ENCODE measurements at places on chromosomes 3 and 15.

GRCh38 chr3:32751377-32751776, 66.4 kb downstream of the CNOT10 start:
- DNase-seq: no peak

GRCh38 chr3:81531263-81531662, 230.2 kb downstream of the GBE1 start:
- DNase-seq: no peak

GRCh38 chr15:84969257-84969656, 12.4 kb upstream of the PDE8A start:
- peak; percentile 4 for DNase-seq

DNA sequence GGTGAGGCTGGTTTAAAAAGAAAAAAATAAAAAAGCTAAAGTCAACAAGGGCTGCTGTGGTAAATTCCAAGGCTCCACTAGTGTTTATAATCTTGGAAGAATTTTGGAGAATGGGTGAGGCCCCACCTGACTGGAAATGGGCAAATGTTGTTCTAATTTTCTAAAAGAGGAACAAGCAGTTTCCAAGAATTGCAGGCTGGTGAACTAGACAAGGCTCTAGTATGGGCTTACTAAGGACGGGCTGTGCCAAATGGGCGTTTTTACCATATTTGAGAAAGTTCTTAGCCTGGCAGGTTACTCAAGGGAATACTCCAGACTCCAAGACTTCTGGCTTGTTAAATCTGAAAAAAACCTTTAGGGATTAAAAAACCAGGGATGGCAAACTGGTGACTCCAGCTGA, 67.0 kb upstream of the ABHD2 start:
- DNase-seq: no peak

GRCh38 chr15:46489276-46489675, 854.4 kb downstream of the SQOR start:
- DNase-seq: no peak

DNA sequence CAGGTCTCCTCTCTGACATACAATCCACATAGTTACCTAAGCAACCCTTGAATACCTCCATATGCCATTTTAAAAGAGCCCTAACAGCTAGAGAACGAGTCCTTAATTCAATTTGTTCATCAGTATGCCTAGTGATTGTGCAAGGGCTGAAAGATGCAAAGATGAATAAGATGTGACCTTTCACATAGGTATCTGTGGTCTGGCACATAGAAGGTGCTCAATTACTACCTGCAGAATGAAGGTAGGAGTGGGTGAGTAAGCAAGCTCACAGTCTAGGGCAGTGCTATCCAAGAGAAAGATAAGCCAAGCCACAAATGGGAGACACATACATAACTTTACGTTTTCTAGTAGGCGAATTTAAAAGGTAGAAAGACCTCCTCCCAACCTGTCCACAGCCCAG, 157.9 kb downstream of the OSBPL10 start:
- no peak for DNase-seq
